ENCODE measurements at places on chromosomes 4 and X.

GRCh38 chrX:3166670-3167455 is 125.6 kb downstream of the ARSF start:
- no peak overlapping the region for H3K27ac ChIP-seq
- no peaks in the 10 kb centered on the region for H3K27me3 ChIP-seq
- H3K36me3 ChIP-seq, result no peaks in the 10 kb centered on the region
- no peak for DNase-seq
- no peaks in the 10 kb centered on the region for H3K4me1 ChIP-seq

- no peak overlapping the region for H3K4me3 ChIP-seq
- H3K36me3 ChIP-seq, result no peaks in the 10 kb centered on the region
- no peak for DNase-seq
- no peaks in the 10 kb centered on the region for H3K4me1 ChIP-seq
Observed at GRCh38 chr4:44738615-44739014, 12.3 kb upstream of the GNPDA2 start.

GRCh38 chr4:60463857-60464502 is 736.1 kb upstream of the ADGRL3 start:
- H3K4me1 ChIP-seq, result no peaks in the 10 kb centered on the region
- no peaks in the 10 kb centered on the region for H3K36me3 ChIP-seq
- no peak overlapping the region for H3K27ac ChIP-seq
- no peaks in the 10 kb centered on the region for H3K27me3 ChIP-seq

DNA sequence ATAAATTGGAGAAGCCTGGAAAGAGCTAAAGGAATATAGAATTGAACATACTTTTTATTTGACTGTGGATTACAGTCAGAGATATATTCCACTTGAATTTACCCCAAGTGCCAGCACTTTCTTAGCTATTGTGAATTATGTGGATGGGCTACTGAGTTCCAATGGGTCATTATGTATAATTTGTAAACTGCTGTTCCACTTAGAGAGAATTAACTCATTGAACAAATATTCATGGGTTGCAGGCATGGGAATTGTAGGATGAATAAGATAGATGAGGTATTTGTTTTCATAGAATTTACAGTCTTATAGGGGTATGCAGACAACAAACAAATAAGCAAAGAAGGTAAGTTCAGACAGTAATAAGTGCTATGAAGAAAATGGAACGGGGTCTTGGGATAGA is 195.7 kb downstream of the SHROOM3 start:
- H3K36me3 ChIP-seq, result no peaks in the 10 kb centered on the region
- H3K27me3 ChIP-seq, result no peaks in the 10 kb centered on the region
- H3K4me1 ChIP-seq, result no peaks in the 10 kb centered on the region
- no peak overlapping the region for H3K27ac ChIP-seq
- H3K4me3 ChIP-seq, result no peak overlapping the region
- no peak for DNase-seq

- H3K4me3 ChIP-seq, result no peak overlapping the region
- no peak overlapping the region for H3K27ac ChIP-seq
- peak; percentile 57 for DNase-seq
- H3K4me1 ChIP-seq, result no peaks in the 10 kb centered on the region
- H3K36me3 ChIP-seq, result no peaks in the 10 kb centered on the region
Observed at GRCh38 chr4:111475001-111475400, 670.3 kb upstream of the FAM241A start.

GRCh38 chr4:117434424-117434823 is 349.0 kb upstream of the TRAM1L1 start:
- H3K4me1 ChIP-seq, result no peaks in the 10 kb centered on the region
- H3K4me3 ChIP-seq, result no peak overlapping the region
- H3K27ac ChIP-seq, result no peak overlapping the region
- no peaks in the 10 kb centered on the region for H3K36me3 ChIP-seq
- no peak for DNase-seq

DNA sequence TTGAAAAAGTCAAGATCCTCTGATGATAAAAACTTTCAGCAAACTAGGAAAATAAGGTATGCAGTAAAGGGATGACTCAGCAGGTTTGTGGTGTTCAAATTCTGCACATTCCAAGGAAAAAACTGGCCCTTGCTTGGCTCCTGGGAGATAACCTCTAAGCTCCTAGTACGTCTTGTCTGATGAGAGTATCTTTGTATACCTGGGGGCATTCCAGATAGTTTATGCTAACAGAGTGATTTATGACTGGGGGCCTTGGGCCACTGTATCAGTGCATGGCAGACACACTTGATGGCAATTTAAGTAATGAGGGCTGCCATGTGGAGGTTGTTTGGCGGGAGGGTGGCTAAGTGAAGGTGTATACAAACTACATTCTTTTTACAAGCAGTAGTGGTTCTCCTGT is 56.9 kb downstream of the NSG1 start:
- H3K4me1 ChIP-seq, result no peaks in the 10 kb centered on the region
- DNase-seq, result no peak
- no peak overlapping the region for H3K4me3 ChIP-seq
- H3K36me3 ChIP-seq, result no peaks in the 10 kb centered on the region
- H3K27me3 ChIP-seq, result no peaks in the 10 kb centered on the region

- no peak overlapping the region for H3K27ac ChIP-seq
- H3K4me1 ChIP-seq, result no peaks in the 10 kb centered on the region
- no peaks in the 10 kb centered on the region for H3K36me3 ChIP-seq
- no peaks in the 10 kb centered on the region for H3K27me3 ChIP-seq
Observed at GRCh38 chr4:81314897-81315470, 100.0 kb upstream of the PRKG2 start.

DNA sequence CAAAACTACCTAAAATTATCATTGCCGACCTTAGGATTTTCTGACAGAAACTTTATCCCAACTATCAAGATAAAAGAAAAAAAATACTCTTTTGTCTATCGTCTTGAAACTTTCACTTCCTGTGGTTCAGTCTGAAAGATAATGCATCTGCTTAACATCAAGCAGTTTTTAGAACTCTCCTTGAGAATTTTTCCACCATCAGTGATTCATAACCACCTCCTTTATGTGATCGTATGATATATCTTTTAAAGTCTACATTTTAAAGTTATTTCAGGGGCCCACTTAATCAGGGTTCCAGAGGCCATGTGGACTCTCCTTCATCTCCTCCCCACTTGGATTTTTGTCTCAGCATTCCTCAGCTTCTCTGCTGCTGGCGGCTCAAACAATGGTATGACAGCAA is 272.8 kb upstream of the TENM3 start:
- H3K27ac ChIP-seq, result no peak overlapping the region
- H3K4me3 ChIP-seq, result no peak overlapping the region
- H3K4me1 ChIP-seq, result 0 out of 2 replicates have a peak, but pooled peaks cover 1% of the 10 kb centered on the region
- H3K36me3 ChIP-seq, result no peaks in the 10 kb centered on the region
- H3K27me3 ChIP-seq, result no peaks in the 10 kb centered on the region

- H3K27me3 ChIP-seq, result no peaks in the 10 kb centered on the region
- H3K4me1 ChIP-seq, result peaks cover 2% of the 10 kb centered on the region
- H3K27ac ChIP-seq, result no peak overlapping the region
- H3K36me3 ChIP-seq, result no peaks in the 10 kb centered on the region
Observed at GRCh38 chr4:89491761-89492160, 184.2 kb upstream of the GPRIN3 start.

DNA sequence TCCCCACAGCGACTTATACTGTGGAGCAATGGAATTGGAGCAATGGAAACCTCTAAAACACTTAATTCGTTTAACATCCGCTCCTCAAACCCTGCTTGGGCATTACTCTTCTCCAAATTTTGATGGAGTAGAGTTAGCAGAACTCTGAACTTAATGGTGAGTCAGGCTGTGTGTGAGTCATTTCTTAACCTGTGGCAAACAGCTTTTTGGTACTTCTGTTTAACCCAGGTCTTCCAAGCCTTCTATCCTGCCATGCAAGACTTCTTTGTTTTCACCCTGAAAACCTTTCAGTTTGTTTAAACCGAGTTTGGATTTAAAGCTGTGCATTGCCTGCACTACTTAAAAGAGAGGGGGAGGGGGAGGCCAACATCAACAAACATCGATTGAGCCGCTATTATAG is 3.6 kb upstream of the AMOT start:
- no peaks in the 10 kb centered on the region for H3K27me3 ChIP-seq
- H3K4me1 ChIP-seq, result no peaks in the 10 kb centered on the region
- no peak overlapping the region for H3K27ac ChIP-seq

- DNase-seq, result peak; percentile 57
- H3K27ac ChIP-seq, result no peak within 1 kb of the TSS
- peaks cover 5% of the 10 kb centered on the region for H3K4me1 ChIP-seq
- H3K27me3 ChIP-seq, result no peaks in the 10 kb centered on the region
- no peaks in the 10 kb centered on the region for H3K36me3 ChIP-seq
Observed at GRCh38 chr4:48906206-48907173, at the start of gene OCIAD2. Gene OCIAD2 (minus strand): TSS chr4:48906774. CDS start chr4:48904549, 2,225 bp downstream.

DNA sequence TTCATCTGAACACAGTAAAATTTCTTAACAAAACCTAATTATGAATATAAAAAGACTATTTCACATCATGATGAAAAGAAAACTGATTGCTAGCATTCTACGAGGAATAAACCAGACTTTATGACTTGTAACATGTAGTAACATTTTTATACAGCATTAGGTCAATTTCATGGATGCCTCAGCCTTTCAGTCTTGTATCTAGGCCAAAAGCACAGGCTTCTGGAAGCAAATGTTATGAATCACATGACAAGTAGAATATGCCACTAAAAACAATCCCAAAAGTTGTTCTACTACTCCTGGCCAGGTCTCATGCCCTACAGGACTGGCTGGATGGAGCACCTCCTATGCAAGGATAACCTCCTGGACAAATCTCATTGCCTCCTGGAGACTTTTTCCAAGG is 101.2 kb downstream of the ARHGAP6 start:
- peaks cover 32% of the 10 kb centered on the region for H3K27me3 ChIP-seq
- no peaks in the 10 kb centered on the region for H3K4me1 ChIP-seq
- no peaks in the 10 kb centered on the region for H3K36me3 ChIP-seq
- no peak overlapping the region for H3K4me3 ChIP-seq

DNA sequence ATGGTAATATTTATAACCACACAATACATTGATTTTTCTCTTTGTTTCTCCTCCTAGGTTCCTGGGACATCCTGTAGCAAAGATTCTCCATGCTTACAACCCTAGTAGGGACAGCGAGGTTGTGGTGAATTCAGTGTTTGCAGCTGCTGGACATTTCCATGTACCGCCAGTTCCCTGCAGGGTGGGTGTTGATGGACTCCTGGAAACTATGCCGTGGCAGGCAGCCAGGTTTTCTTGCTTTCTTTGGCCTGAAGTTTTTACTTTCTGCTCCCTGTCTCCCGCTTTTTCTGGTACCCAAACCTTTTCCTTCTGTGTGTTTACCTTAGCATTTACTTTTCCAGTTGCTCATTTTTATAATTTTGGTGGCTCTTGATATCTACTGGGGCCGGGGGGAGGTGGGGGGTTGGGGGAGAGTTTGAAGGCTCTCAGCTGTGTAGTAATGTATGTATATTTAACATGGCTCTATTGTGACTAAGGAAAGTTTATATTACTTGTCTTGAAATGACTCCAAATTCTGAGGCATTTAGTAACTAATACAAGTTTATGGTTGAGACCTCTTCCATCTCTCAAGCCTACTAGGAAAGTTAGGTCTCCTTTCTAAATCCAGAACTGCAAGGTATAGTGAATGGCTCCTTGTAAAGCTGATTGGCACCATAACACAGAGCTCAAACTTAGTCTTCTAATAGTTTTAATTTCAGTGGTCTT is 89.7 kb downstream of the TMEM131L start:
- no peak overlapping the region for H3K27ac ChIP-seq
- no peaks in the 10 kb centered on the region for H3K27me3 ChIP-seq
- H3K36me3 ChIP-seq, result no peaks in the 10 kb centered on the region
- DNase-seq, result no peak
- no peak overlapping the region for H3K4me3 ChIP-seq
- no peaks in the 10 kb centered on the region for H3K4me1 ChIP-seq

- H3K4me1 ChIP-seq, result no peaks in the 10 kb centered on the region
- no peak for DNase-seq
- no peaks in the 10 kb centered on the region for H3K27me3 ChIP-seq
- H3K36me3 ChIP-seq, result no peaks in the 10 kb centered on the region
- no peak overlapping the region for H3K27ac ChIP-seq
Observed at GRCh38 chrX:155857561-155857960, 23.6 kb upstream of the VAMP7 start.

GRCh38 chrX:153869473-153870287 is 16.3 kb downstream of the L1CAM start:
- H3K36me3 ChIP-seq, result peaks cover 7% of the 10 kb centered on the region
- no peak overlapping the region for H3K27ac ChIP-seq
- H3K4me3 ChIP-seq, result no peak overlapping the region
- no peaks in the 10 kb centered on the region for H3K27me3 ChIP-seq
- no peak for DNase-seq

DNA sequence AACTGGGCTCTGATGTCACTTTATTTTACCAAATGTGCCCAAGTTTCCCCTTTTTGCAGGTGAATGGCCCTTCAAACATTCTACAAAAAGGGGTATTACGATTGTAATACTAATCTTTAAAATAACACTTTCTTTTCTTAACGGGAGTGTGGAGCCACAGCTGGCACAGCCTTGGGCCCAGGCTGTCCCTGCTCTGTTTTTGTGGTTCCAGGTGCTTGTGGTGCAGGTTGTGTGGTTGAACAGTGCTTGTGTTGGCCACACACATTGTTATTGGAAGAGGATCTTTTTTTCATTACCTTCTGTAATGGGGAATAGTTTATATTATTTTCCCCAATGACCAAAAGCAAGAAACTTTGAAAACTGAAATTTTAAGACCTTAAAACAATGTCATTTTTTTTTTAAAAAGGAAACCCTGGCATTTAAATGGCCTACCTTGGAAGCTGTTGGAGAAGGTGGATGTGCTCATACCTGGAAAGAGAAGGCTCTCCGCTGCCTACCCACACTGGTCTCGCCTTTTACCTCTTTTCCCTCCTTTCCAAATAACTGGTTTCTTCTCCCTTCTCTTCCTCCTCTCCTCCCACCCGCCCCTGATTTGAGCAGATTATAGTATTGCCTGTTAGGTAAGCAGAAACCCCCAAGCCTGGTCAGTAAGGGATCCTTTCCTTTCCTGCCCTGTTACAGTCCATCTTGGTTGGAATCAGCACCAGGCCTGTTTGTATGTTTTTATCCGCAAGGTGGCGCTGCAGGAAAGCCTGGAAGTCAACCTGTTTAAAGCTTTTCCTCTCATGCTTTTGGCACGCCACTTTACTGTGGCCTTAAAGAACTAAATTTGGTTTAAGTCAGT is 28.6 kb downstream of the HADH start:
- H3K27ac ChIP-seq, result no peak overlapping the region
- DNase-seq, result peak; percentile 48
- peaks cover 2% of the 10 kb centered on the region for H3K4me1 ChIP-seq
- H3K27me3 ChIP-seq, result no peaks in the 10 kb centered on the region
- H3K4me3 ChIP-seq, result no peak overlapping the region

- no peaks in the 10 kb centered on the region for H3K27me3 ChIP-seq
- H3K27ac ChIP-seq, result no peak overlapping the region
- no peaks in the 10 kb centered on the region for H3K36me3 ChIP-seq
- no peaks in the 10 kb centered on the region for H3K4me1 ChIP-seq
- H3K4me3 ChIP-seq, result no peak overlapping the region
Observed at GRCh38 chr4:47478804-47479203, 6.3 kb upstream of the ATP10D start.

DNA sequence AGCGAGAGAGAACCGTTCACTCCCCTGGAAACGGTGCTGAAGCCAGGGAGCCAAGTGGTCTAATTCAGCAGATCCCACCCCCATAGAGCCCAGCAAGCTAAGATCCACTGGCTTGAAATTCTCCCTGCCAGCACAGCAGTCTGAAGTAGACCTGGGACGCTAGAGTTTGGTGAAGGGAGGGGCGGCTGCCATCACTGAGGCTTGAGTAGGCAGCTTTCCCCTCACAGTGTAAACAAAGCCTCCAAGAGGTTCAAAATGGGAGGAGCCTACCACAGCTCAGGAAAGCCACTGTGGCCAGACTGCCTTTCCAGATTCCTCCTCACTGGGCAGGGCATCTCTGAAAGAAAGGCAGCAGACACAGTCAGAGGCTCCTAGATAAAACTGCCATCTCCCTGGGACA is 37.8 kb upstream of the CDS1 start:
- no peak overlapping the region for H3K27ac ChIP-seq
- no peak for DNase-seq
- H3K36me3 ChIP-seq, result no peaks in the 10 kb centered on the region
- H3K4me3 ChIP-seq, result no peak overlapping the region
- H3K4me1 ChIP-seq, result no peaks in the 10 kb centered on the region
- H3K27me3 ChIP-seq, result no peaks in the 10 kb centered on the region

Data from iPS DF 6.9 (cell line).